Metanephros (tissue), 2 donors: ENCODE measurements at places on chromosomes 1 and 21. TPM values are rescaled to one million over a fixed set of nuclear protein-coding genes. Genes with fewer than 3 reads are reported as not detected.

The PAPPA2 gene
- total RNA-seq, result 23.4 TPM

The CFHR4 gene
- not detected for total RNA-seq

The KIF14 gene
- 3.6 TPM for total RNA-seq

The VAMP4 gene
- 12.3 TPM for total RNA-seq

The LAX1 gene
- 0.29 TPM for total RNA-seq

The GSTM5 gene
- 16.5 TPM for total RNA-seq

The KRTAP12-2 gene
- total RNA-seq, result not detected

The CLCA4 gene
- total RNA-seq, result not detected

The TENT5C gene
- total RNA-seq, result 35.0 TPM

The LRRC71 gene
- total RNA-seq, result 0.35 TPM

The C1orf226 gene
- total RNA-seq, result 7.0 TPM

The TMEM82 gene
- 2.5 TPM for total RNA-seq

The IBA57 gene
- 15.4 TPM for total RNA-seq

The CNR2 gene
- total RNA-seq, result 0.12 TPM

The LCE3E gene
- not detected for total RNA-seq

The CBR3 gene
- 2.3 TPM for total RNA-seq

The LRRC7 gene
- total RNA-seq, result 9.9 TPM

The LRRC3 gene
- 4.0 TPM for total RNA-seq

The CHODL gene
- total RNA-seq, result 42.3 TPM

The PHLDA3 gene
- total RNA-seq, result 19.7 TPM

The LRRC39 gene
- 30.3 TPM for total RNA-seq

The ABCG1 gene
- total RNA-seq, result 25.0 TPM

The CATSPER4 gene
- not detected for total RNA-seq

The FBXO2 gene
- 1.4 TPM for total RNA-seq

The LCE6A gene
- not detected for total RNA-seq

The SHE gene
- 14.1 TPM for total RNA-seq

The CLEC20A gene
- total RNA-seq, result 1.8 TPM

The TRABD2B gene
- total RNA-seq, result 6.4 TPM

The VWA5B1 gene
- total RNA-seq, result 2.4 TPM

The USP24 gene
- total RNA-seq, result 71.8 TPM

The CHIA gene
- total RNA-seq, result not detected

The KNCN gene
- not detected for total RNA-seq

The GRIK3 gene
- 2.2 TPM for total RNA-seq

The A3GALT2 gene
- total RNA-seq, result 0.53 TPM

The RGS13 gene
- not detected for total RNA-seq

The FMO4 gene
- 5.4 TPM for total RNA-seq

The RAB3B gene
- total RNA-seq, result 3.7 TPM

The ATP6V1G3 gene
- total RNA-seq, result 1.9 TPM

The SH3D21 gene
- 19.5 TPM for total RNA-seq

The HMGN1 gene
- 194 TPM for total RNA-seq
